Right lung (tissue), 10 donors: ENCODE measurements at places on chromosomes 1 and 21. TPM values are rescaled to one million over a fixed set of nuclear protein-coding genes. Genes with fewer than 3 reads are reported as not detected.
A peak's percentile ranks its signal among the peaks of the same experiment; 100 is the strongest.

GRCh38 chr1:150874455-150875196, 1.8 kb downstream of the ARNT start:
- DNase-seq = no peak

DNA sequence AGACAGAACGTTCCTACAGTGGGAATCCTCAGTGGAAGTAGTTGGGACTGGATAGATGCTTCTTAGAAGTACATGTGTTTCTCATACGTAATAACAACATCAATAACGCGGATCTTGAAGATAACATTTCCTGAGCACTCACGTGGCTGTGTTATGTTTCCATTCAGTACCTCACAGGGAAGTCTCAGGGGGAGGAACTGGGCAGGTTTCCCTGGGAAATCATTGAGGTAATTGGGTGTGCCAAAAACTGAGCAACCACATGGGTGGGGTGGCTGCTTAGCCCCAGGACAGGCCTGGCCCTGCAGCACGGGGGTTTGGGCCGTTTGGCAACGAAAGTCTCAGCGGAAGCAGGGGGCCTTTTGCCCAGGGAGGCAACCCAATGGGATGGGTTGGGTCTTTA, 133.8 kb downstream of the ZSCAN20 start:
- no peak for DNase-seq

DNA sequence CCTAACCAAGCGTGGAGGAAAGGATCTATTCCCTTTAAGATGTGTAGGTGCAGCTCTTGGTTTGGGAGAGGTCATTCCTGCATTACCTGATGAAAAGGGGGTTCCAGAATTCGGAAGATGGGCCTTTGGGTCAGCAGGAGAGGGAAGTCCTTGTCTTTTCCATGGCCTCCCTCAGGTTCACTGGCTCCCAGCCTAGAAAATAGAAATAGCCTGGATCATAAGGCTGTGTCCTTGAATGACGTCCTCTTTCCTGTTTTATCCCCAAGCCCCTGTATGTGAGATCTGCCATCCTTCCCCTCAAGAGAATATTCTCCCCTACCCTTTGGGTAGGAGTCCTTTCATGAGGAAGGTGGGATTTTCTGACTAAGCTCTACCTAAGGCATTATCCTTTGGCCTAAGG, 14.5 kb upstream of the RPS8 start:
- no peak for DNase-seq

RIIAD1 gene
- polyA plus RNA-seq = 1.1 TPM

IGSF9 gene
- 10.2 TPM for polyA plus RNA-seq

- DNase-seq = no peak
Measured at GRCh38 chr21:27134516-27134915, 167.6 kb upstream of the ADAMTS5 start.

- no peak for DNase-seq
Measured at GRCh38 chr1:28127617-28128257, 39.3 kb upstream of the EYA3 start.

DNA sequence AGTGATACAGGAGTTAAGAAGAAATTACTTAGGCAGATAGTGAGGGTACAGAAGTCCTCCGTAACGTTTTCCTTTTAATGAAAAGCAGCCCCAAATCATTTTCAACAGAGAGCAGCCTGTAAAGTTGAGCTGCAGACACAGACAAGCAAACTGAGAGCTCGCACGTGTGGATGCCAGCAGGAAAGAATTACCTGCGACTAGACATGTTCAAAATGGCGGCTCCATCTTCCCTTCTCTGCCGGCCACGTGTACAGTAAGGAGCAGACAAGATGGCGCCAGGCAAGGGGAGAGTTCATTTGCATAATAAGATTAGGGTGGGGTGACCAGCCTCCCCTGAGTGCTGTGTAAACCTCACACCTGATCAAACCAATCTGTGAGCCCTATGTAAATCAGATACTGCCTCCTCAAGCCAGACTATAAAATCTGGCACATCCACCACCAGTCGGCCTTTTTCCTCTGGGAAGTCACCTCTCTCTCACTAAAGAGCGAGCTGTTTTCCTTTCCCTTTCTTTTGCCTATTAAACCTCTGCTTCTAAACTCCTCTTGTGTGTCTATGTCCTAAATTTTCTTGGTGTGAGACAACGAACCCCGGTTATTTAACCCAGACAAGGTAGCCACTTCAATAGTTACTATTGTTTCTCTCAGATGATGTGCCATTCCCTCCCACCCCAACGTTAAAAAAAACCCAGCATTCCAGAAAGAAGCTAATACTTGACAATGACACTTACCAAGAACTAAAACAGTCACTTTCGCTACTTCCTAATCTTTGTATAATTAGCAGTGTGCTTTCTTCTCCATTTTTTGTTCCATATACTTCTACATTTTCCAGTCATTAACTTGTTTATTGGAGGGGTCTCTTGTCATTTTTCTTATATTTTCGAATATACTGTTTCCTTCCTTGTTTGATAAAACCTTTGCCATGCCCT, 27.4 kb downstream of the DUSP10 start:
- DNase-seq = no peak

OPRD1 gene
- 0.15 TPM for polyA plus RNA-seq

UTP25 gene
- polyA plus RNA-seq = 10.9 TPM

DNA sequence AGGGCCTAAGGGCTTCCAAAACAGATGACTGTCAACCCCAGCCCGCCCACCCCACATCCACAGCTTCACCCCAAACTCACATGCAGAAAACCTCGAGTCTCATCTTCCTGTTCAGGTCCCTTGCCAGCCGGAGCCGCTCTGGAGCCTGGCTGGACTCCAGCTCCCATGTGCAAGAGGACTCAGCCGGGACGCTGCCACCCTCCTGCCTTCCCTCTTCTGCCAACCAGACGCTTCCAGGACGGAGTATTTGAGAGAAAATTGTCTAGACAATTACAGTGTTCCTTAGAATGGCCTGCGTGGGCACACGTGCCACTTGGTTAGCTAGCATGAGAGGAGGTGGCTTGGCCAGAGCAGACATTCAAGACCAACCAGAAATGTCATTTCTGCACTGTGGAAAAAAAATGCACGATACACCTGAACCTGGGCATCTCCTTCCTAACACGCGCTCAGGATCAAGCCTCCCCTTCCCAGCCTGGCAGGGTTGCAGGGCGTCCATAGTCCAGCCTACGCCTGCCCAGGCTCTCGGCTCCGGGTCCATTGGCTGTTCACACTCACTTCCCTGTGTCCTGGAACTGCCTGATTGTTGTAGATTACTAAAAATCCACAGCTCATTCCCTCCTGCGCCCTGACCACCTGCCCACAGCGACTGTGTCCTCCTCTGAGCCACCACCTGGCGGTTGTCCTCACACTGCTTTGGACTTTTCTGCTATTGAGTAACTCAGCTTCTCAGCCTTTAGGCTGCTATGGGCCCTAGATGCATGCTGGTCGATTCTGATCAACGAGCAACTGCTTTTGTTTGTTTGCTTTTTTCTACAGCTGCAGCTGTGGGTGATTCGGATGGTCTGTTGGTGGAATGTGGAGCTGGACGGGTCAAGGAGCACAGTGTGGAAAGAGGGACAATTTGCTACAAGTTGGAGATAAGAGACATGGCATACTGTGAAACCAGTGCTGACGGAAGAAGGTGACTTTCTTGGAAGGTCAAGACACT, at the start of gene CLDN14:
CLDN14 (minus strand) TSS at position 708 of the 988 bp plus-strand sequence. CDS start 18,427 bp downstream, outside the sequence.
- DNase-seq = peak; percentile 63

CCT8 gene
- 229 TPM for polyA plus RNA-seq

OLFM3 gene
- 3.2 TPM for polyA plus RNA-seq

GRCh38 chr1:16125088-16125470, 30.8 kb downstream of the EPHA2 start:
- no peak for DNase-seq

DNA sequence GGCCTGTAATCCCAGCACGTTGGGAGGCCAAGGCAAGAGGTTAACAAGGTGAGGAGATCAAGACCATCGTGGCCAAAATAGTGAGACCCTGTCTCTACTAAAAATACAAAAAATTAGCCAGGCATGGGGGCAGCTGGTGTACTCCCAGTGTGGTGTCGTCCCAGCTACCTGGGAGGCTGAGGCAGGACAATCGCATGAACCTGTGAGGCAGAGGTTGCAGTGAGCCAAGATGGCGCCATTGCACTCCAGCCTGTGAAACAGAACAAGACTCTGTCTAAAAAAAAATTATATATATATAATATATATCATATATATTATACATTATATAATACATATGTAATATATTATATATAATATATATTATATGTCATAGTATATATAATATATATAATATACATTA, 249.2 kb upstream of the TPTE start:
- DNase-seq = no peak

DNA sequence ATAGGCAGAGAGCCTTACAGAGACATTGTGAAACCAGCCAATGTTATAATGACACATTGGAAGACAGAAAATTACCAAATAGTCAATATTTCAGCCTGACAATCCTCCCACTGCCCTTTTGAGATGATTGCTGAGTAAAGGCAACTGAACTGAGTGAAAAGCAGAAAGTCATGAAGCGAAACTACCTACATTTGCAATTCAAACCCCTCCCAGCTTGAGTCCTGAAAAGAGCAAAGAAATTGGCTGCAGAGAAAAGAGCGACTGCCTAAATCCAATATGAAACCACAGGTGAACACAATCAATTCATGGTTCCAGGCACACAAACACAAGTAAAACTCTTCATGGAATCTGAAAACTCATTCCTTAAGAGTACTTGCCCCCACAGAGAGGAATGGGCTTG, 143.4 kb upstream of the CHRM3 start:
- DNase-seq = no peak

GRCh38 chr1:38308780-38309179, 262.2 kb upstream of the POU3F1 start:
- DNase-seq = no peak

APCS gene
- polyA plus RNA-seq = not detected

DNA sequence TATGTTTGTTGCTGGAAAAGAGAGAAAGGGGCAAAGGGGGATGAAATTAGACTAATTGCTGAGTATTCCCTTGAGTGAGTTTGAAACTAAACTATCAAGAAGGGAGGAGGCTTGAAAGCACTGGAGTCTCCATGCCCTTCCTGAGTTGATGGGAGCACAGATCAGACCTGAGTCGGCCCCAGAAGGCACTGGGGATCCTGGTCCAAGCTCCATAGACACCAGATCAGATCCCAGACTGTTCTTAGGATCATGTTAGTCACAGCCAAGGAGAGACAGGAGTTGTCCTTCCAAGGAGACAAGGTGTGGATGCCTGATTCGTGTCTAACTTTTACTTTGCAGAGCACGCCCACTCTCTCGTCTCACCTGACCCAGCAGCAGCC, 152.3 kb downstream of the NR5A2 start:
- no peak for DNase-seq

ETNK2 gene
- 11.7 TPM for polyA plus RNA-seq

DNA sequence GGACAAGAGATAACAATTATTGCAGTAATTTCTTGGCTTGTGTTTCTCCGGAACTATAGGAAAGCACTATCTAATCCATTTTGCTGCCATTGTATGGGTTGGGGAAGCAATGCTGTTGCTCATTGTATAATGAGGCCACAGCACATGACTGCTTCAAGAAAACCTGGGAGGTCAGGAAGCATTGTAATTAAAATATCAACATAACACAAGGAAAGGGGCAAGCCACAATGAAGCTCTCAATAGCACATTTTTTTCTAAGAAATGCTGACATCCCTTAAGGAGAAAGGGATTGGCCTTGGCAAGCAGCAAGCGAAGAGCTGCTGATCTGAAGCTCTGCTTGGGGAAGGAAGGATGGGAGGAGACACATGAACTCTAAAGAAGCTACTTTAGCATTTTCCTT, 44.0 kb downstream of the PLPP3 start:
- no peak for DNase-seq

DNA sequence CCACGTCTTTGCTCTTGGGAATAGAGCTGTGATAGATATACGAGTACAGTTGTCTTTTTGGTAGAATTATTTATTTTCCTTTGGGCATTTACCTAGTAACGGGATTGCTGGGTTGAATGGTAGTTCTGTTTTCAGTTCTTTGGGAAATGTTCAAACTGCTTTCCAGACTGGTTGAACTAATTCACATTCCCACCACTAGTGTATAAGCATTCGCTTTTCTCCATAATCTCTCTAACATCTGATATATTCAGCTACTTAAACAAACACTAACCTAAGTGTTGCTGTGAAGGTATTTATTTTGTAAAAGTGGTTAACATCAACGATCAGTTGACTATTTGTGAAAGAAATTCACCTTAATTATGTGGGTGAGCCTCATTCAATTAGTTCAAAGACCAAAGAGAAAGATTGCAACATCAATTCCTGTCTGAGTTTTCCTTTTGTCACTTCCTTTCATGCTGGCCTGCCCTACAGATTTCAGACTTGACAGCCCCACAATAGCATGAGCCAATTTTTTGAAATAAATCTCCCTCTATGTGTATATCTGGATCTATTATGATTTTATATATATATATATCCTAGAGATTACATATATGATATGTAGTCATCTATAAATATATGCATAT, 26.7 kb upstream of the DUSP10 start:
- peak; percentile 10 for DNase-seq

PLPP3 gene
- polyA plus RNA-seq = 120 TPM

DNA sequence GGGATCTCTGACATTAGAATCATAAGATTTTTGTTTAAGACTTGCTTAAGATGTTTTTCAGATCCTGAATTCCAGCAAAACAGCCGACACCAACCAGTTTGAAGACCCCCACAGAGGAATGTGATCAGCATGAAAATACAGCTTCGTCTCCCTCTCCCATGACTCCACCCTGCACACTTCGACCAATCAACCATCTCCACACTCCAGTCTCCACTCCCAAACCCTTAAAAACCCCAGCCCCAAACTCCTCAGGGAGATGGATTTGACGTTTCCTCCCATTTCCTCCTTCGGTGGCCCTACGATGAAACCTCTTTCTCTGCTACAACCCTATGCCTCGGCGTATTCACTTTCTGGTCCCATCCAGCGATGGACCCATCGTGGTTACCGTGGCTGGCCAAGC, 30.1 kb upstream of the KIF26B start:
- DNase-seq = no peak

SELENBP1 gene
- polyA plus RNA-seq = 142 TPM

CCDC190 gene
- 0.69 TPM for polyA plus RNA-seq

GRCh38 chr1:169779970-169780369, 14.7 kb downstream of the METTL18 start:
- no peak for DNase-seq

- DNase-seq = no peak
Measured at GRCh38 chr1:64581843-64582185, 111.9 kb downstream of the CACHD1 start.

DNA sequence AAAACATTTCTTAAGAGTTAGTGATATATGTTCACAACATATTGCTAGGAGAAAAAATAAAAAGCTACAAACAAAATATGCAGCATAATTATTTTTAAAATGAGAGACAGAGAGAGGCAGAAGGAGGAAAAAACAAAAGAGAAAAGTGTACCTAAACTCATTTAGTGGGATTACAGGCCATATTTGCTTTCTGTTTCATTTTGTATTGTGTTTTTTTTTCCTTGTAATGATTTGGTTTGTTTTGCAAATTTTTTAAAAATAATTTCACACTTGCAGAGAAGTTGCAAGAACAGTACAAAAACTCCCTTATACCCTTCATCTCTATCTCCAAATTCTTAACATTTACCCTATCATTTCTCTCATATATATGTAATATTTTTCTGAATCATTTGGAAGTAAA, 65.0 kb downstream of the LBR start:
- DNase-seq = no peak

OVAAL gene
- not detected for polyA plus RNA-seq
